ENCODE measurements at places on chromosomes 11 and 22.

GRCh38 chr11:6448574-6448973, 7.8 kb upstream of the HPX start:
- no peak for DNase-seq

DNA sequence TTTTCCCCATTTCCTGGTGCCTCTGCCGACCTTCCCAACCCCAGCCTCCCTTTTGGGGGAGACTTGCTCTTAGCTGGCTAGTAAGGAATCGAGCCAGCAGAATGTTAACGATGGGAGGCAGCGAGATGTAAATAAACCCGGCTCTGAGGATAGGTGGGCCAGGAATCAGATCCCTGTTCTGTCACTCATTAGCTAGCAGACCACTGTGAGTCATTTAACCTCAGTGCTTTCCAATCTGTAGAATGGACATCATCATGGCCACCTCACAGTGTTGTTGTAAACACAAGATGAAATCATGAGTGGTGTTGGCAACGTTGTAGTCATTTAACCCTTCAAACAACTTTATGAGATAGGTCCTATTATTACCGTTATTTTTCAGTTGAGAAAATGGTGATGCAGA, 208.6 kb downstream of the KIRREL3 start:
- DNase-seq = no peak

- DNase-seq = no peak
Observed at GRCh38 chr11:75196426-75196825, 44.1 kb upstream of the TPBGL start.

- DNase-seq = peak; percentile 12
Observed at GRCh38 chr11:125404811-125405790, 91.0 kb downstream of the FEZ1 start.

DNA sequence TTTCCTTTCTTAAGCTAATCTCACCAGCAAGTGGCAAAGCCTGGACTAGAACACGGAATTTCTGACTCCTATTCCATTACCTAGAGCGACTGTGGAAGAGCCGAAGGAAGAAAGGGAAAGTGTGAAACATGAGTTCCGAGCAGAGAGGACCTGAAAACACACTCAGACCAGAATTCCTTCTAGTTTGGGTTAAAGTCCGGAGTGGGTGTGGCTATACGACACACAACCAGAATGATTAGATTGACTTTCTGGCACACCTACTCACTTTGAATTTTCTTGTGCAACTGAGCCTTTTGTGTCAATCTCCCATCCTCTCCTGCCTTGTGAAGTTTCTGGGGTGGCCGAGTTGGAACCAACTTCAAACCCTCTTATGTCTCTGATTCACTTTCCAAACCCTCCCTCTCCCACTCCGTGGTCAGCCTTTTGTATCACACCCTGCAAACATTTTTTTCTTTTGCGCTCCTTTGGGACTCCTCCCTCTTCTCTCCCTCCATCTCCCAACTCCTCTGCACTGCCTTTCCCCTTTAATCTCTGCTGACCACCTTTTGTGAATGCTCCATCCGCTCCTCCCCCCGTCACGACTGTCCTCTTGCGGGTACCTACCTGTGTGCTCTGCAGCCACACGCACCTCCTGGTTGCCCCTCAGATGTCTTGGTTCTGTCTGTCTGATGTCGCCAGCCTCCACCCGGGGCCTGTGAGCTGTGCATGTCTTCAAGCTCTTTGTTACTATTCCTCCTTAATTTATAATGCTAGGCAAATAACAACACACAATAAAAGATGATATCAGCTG, 86.3 kb upstream of the BLID start:
- DNase-seq = no peak

Data from Jurkat, Clone E6-1 (cell line).